Islet precursor cell (in vitro differentiated cells): ENCODE measurements at places on chromosomes 5 and 9.

DNA sequence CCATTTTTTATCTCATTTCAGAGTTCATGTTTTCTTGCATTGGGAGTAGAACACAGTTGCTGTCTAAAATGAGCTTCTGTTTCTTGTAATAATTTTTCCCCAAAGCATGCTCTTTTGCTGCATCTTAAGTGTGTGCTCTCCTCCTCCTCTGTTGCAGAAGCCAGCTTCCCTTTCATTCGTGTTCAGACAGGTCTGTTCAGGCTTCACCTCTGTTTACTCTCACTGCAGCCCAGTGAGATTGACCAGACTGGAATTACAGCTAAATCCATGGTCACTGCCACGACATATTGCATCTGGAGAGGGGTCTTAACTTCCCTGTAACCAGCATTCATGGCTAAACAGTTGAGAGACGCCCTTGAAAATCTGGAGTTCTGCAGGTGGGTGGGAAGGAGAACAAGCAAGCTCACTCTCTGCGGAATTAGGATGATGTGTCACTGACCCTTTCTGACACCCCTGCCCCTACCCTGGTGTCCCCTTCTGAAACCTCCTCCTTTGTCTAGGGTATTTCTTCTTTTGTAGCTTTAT, 223.2 kb downstream of the FSTL4 start:
- peak; percentile 37 for DNase-seq

GRCh38 chr9:136411378-136411777, 920 bp downstream of the PMPCA start:
- no peak for DNase-seq

- no peak for DNase-seq
Observed at GRCh38 chr5:96324708-96325107, 108.3 kb downstream of the PCSK1 start.

DNA sequence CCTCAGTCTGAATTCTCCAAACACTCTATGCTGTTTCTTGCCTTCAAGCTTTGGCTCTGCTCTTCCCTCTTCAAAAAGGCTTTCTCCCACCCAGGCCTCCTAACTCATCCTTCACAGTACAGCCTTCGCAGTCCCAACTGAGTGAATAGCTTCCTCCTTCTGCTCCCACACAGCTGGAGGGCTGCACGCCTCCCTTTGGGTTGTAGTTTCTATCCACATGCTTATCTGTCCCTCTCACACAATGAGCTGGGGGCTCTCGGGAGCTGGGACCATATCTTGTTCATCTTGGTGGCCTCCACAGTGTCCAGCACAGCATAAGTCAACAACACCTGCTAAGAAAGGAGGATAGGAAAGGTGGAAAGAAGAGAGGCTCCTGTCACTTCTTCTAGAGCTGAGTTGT, 69.5 kb upstream of the XPA start:
- DNase-seq = no peak

DNA sequence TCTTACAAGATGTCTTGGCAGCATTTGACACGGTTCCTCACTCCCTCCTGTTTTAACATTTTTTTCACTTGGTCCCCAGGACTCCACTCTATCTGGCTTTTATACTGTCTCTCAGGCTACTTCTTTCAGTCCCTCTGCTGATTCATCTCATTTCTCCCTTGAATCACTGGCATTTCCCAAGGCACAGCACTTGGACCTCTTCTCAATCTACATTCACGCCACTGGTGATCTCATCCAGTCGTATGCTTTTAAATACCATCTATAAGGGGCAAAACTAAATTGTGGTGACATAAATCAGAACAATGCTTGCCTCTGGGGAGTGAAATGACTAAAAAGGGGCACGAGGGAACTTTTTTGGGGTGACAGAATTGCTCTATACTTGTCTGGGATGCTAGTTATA, 47.1 kb downstream of the MAPKAP1 start:
- DNase-seq = no peak

- no peak for DNase-seq
Observed at GRCh38 chr9:133490865-133491655, 12.2 kb upstream of the SLC2A6 start.

- no peak for DNase-seq
Observed at GRCh38 chr9:75448955-75449354, 360.6 kb downstream of the OSTF1 start.

DNA sequence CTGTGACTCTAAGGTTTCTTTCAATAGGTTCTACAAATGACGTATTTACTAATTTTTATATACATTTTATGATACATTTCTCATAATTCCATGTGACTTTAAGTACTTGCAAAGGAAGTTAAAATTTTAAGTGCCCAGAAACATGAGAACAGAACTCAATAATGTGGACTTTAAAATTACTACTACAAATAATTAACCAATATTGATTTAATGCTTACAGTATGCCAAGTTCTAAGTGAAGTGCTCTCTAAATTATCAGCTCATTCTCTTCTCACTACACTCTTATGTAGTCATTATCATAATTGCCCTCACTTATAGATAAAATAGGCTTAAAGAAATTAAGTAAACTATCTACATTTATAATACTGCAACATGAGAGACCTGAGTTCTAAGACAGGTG, 1690.7 kb upstream of the CDH9 start:
- DNase-seq = no peak

GRCh38 chr5:38911933-38912332, 66.1 kb downstream of the OSMR start:
- DNase-seq = no peak

- DNase-seq = peak; percentile 88
Observed at GRCh38 chr9:136119061-136119882, 597 bp upstream of the TMEM250 start.

- DNase-seq = no peak
Observed at GRCh38 chr5:176610435-176610773, 448 bp upstream of the GPRIN1 start.

DNA sequence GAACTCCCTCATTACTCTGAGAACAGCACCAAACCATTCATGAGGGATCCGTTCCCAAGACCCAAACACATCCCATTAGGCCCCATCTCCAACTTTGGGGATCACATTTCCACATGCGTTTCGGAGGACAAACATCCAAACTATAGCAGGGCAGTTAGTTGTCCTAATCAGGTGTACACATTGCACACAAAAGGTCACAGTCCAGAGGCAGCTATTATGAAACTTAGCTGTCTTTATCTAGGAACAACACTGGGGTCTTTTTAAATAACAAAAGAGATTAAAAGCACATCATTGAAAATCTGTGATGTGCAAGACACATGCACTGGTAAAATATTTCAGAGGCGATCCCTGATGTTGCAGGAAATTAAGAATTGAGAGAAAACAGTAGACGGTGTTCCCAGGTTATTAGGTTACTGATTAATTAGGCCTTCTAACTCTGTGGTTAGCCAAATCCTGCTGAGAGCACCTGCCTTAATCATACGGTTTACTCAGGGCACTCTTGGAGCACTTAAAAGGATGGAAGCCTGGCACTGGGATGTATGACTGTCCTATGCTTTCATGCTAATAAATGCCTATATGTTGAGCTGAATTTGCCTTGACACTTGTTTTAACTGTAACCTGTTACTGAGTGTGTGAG, 1574.5 kb upstream of the WWC1 start:
- no peak for DNase-seq

DNA sequence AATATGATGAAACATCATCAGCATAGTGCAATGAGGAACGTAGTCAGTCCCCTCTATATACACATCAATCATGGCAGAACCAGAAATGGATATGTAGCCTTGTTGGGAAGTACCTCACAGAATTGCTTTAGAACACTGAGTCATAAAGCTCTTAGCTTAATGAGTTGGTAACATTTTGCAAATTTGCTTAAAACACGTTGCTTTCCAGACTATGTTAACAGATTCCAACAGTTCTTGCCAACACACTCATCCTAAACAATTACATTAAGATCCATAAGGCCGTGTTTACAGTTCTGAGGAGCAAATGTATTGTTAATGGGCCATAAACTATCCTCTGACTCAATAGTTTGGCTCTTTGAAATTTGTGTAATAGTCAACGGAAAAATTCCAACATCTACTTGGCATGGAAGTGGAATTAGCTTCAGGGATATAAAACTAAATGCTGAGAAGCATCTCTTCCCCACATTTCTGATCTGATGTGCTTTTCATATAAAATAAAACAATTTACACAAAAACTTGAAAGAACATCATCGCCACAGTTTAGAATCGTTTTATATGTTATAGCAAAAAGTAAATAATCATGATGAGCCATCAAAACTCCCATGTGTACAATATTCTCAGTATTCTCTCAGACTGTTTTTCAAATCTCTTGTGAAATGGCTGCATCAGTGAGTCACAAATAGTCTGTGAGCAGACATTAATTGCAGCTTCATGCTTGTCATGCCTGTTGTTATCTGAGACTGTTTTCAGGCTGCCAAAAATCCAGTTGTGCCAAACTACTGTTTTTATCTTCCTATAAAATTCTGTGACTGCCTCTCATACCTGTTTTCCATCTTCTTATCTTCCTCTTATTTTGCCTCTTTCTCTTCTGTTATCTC, 291.9 kb downstream of the COX7C start:
- peak; percentile 71 for DNase-seq

DNA sequence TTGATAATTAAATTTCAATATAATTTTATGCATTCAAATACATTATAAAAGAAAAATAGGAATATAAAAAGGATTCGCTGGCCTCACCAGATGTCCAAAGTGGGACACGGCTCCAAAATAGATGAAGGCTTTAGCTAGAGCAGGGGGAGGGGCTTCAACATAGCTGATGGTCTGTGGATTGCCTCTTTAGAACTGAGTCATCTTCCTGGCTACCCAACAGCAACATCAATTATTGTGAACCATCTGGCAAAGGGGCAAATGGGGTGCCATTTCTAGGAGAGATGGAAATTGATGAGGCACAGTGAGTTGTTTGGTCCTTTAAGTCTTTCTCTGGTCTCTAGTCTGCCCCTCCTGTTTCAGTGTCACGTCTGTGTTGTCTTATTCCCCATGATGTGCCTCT, 44.2 kb upstream of the CD180 start:
- DNase-seq = no peak

DNA sequence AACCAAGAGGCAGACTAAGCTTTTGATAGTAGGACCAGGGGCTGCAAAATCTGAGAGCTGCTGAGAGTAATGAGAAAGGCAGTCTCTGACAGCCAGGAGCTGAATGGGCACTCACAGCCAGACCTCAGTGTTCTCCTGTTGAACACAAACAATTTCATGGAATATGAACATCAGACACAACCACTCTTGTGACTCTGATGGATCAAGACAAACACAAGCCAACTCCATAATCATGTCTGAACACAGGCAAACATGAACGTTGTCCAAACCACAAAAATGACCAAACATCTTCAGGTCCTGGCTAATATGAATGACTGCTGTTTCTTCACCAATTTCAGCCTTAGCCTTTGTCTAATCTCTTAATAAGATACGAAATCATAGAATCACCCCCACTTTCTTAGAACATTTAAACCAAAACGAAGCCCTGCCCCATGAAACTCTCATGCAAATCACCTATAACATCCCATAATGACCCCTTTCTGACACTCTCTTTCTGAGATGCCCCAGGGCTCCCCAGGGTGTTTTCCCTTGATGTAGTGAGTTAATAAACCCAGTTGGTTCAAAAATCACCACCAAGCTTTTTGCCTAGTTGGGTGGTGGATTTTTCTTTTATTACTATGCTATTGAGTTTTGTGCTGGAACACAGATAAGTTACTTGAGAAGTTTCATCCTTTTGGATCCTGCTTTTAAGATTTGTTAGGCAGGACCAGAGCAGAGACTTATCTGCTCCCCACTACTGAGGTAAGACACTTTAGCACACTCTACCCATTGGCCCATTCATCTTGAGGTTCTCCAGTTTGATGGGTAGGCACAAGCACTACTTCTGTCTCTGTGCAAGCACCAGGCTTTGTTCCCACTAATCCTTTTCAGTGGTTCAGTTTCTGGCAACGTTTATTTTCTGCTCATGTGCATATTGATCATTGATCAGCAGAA, 5.9 kb upstream of the ERAP2 start:
- no peak for DNase-seq

DNA sequence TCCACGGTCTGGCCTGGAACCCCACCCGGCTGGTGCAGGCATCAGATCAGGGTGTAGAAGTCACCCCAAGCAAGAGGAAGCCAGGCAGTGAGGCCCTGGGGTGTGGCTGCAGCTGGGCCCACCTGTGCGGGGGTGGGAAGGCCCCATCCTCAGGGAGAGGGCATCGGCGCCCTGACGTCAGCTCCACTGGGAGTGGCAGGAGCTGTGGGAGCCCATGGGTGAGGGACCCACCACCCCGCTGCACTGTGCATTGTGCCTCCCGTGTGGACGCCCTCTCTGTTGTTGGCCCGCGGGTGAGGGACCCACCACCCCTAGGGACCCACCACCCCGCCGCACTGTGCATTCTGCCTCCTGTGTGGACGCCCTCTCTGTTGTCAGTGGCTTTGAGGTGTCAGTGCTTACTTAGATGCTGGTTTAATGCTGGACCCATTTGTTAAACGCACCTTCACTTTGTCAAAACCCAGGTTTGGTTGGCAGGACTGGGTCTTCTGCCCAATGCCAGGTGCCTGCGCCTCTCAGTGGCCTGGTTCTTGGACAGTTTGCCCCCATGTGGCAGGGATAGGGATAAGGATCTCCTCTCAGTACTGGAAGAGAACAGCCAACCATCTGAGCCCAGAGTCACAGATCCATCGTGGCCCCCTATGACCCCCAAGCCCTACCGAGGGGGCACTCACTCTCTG, 6.9 kb upstream of the EXOC3 start:
- DNase-seq = peak; percentile 54

- no peak for DNase-seq
Observed at GRCh38 chr5:16933337-16933736, 2.8 kb downstream of the MYO10 start.

DNA sequence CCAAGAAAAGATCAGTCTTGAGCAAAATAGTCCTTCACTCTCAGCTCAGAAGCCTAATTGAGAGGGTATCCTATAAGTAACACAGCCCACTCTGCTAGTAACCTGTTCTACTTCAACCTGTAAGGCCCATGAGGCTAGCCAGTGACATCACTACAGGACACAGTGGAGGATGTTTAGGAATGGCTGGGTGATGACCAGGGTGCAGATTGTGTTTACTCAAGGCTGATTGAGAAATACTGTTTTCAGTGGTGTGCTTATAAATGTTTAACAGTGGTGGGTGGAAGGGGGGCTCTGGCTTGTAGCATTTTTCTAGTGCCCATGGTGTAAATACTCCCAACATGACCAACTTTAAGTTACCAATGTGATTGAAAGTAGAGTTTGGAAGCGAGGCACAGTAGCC, 159.8 kb upstream of the CCDC152 start:
- DNase-seq = no peak

DNA sequence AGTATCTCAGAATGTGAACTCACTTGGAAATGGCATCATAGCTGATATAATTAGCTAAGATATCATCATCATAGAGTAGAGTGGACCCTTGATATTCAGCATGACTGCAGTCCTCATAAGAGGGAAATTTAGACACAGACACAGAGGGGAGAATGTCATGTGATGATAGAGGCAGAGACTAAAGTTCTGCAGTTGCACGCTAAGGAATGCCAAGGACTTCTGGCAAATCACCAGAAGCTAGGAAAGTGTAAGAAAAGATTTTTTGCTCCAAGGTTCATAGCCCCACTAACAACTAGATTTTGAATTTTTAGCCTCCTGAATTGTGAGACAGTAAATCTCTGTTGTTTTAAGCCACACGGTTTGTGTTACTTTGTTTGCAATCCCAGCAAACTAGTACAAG, 612.6 kb upstream of the ST8SIA4 start:
- DNase-seq = no peak

- no peak for DNase-seq
Observed at GRCh38 chr5:173719731-173720082, 103.3 kb upstream of the BOD1 start.
